ENCODE measurements at places on chromosomes 16 and 17.
A peak's percentile ranks its signal among the peaks of the same experiment; 100 is the strongest.

DNA sequence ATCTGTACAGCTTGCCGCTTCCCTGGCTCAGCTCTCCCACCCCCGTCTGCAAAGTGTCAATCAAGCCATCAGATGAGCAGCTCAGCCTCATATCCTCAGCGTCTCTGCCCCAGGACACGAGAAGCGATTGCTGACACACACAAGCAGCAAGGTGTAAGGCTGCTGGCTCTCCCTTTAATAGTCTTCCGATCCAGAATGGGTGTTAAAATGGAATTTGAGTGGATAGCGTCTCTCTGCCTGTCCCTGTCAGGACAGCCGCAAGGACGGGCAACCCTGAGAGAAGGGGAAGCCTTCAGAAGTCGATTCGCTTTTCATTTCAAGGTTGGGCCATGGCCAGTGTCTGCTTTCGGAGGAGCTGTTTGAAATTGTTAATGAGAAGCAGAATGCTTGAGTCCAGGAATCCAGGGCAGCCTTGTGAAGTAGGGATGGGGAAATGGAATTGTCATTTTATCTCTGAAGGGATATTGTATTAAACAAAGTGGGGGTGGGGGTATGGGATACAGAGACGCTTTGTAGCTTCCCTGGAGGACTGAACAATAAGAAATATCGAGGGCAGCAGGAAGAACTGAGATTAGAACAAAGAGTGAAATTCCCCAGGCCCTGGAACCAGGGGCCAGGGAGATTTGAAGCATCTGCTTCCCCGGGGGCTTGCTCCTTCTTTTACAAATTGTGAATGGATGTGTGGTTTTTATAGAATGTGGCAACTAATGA is 4.7 kb upstream of the PIPOX start:
- no peak for DNase-seq

DNA sequence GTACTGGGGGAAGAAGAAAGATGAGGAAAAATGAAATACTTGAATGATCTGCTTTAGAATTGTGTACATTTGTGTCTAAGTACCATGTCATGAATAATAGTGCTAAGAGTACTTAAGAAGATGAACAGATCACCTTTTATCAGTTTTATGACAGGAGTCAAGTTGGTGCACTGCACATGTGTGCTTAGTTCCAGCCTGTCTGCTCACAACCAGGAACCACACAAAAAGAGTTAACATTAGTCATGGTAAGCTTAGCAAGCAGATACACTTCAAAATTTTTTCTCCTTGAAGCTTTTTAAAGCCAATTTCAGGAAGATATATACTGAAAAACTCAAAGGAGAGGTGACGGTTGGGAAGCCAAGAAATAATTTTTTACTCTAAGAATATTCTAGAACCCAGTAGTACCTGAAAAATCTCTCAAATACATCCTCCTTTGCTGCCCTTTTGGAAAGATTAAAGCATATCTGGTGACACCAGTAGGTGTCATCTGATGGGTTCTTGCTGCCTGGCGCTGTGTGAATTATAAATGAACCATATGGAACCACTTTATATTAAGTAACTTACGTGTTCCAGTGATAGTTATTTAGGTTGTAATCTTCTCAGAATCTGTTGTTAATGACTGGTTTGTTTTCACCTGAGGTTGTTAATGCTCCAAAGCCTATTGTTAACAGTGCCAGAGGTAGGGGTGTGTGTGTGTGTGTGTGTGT is 93.4 kb downstream of the MSI2 start:
- no peak for DNase-seq

GRCh38 chr16:29009050-29009837 is 24.4 kb downstream of the LAT start:
- no peak for DNase-seq

DNA sequence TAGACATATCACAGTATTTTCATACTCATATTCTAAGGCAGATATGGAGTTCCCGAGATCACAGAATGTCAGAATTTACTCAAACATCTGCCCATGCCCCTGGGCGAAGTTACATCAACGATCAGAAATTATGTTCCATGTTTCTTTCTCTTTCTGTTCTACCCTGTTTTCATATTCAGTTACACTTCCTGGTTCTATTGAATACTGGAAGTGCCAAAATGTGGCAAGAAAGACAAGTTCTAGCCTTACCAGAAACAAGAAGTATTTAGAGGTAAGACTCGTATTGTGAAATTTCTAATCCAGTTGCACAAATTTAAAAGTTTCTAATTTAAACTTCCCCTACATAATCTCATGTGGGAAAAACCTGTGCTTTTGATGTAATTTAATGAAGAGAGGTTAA is 36.1 kb downstream of the KCNJ2 start:
- DNase-seq, result no peak

- DNase-seq, result no peak
Measured at GRCh38 chr16:27113341-27113841, 46.7 kb downstream of the C16orf82 start.

DNA sequence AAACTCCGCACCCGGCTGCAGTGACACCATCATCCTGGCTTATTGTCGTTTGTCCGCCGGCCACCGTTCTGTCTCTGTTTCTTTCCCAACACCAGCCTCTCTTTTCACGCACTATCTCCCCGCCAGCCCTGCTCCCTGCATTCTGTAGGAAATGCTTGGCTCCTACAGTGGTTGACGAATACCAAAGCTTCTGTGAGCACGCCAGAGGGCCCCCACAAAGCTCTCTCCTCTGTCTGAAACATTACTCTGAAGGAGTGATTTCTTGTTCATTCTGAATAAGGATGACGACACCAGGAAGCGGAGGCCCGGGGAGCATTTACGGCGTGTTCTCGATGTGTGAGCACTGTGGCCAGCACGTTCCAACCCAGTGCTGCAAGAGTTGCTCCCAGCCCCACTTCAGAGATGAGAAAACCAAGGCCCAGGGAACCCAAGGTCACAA is 58.8 kb downstream of the ADCY9 start:
- no peak for DNase-seq

DNA sequence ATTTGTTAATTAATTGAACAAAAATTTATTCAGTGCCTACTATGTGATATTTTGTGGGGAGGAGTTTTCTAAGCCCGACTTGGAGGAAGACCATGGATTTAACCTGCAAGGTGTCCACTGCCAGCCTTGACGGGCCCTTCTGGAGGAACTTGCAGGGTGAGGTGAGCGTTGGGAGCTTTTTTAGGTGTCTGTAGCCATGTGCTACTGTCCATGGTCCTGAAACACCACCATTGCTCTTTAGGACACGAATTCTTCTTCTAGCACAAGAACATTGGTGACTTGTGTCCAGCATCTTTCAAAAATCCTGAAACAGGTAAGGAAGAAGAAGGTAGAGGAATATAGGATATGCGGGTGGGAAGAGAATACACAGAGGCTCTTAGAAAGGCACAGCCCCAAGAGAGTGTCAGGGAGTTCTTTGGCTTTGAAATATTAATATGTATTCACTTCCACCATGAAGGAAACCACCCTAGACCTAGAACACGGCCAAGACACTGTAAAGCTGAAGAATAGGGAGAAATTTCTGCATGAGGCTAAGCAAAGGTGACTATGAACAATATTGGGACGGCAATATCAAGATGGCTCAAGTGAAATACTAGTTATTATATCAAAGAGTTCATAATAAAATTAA is 27.9 kb upstream of the OR4D1 start:
- DNase-seq, result no peak

GRCh38 chr17:549177-550040 is 165.2 kb downstream of the VPS53 start:
- no peak for DNase-seq

- DNase-seq, result no peak
Measured at GRCh38 chr17:48529683-48530009, 1.2 kb downstream of the HOXB1 start.

DNA sequence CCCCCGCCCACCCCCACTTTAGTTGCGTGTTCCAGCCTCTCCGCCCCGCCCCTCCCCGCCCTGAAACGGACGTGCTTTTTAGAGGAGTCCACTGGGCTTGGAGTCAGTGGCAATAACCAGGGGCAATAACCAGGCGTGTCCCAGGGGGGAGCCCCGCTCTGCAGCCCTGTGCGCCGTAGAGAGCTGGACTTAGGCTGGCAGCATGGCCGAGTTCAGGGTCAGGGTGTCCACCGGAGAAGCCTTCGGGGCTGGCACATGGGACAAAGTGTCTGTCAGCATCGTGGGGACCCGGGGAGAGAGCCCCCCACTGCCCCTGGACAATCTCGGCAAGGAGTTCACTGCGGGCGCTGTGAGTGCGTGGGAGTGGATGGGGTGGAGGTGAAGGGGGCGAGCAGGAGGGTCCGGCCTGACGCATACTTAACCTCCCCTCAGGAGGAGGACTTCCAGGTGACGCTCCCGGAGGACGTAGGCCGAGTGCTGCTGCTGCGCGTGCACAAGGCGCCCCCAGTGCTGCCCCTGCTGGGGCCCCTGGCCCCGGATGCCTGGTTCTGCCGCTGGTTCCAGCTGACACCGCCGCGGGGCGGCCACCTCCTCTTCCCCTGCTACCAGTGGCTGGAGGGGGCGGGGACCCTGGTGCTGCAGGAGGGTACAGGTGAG is at the start of gene ALOX15B:
Gene ALOX15B, plus strand, starts transcription at position 106 of the 657 bp plus-strand sequence. Its CDS starts 97 bp downstream, at position 203.
- DNase-seq, result no peak

DNA sequence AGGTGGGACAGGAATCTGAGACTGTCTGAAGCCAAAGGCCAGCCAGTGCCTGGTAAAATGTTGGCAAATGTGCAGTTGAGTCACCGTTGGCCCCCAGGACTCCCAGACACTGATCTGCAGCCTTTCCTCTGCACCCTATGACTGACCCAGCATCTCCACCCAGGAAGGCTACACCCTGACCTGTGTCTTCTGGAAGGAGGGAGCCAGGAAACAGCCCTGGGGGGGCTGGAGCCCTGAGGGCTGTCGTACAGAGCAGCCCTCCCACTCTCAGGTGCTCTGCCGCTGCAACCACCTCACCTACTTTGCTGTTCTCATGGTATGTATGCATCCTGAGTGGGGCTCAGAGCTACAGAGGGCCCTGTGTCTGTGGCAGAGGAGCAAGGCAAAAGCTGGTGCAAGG is 24.0 kb downstream of the ADGRG5 start:
- no peak for DNase-seq

DNA sequence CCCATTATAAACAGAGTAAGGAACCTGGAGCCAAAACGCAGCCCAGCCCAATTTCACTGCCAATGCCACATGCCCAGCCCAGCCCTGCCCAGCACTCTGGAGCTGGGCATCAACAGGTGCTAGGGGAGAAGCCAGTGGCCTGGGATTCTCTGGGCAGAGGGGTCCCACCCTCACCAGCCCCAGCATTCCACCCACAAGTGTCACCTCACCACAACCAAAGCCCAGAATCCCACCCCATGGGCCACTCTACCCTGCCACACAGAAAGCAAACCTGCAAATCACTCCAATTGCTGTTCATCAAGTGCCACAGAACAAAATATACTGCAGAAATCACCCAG is 102.5 kb upstream of the CDH5 start:
- DNase-seq, result no peak

- DNase-seq, result peak; percentile 53
Measured at GRCh38 chr17:56715613-56716357, 117.9 kb downstream of the C17orf67 start.

- DNase-seq, result no peak
Measured at GRCh38 chr16:88790312-88791211, 5.5 kb upstream of the PIEZO1 start.

DNA sequence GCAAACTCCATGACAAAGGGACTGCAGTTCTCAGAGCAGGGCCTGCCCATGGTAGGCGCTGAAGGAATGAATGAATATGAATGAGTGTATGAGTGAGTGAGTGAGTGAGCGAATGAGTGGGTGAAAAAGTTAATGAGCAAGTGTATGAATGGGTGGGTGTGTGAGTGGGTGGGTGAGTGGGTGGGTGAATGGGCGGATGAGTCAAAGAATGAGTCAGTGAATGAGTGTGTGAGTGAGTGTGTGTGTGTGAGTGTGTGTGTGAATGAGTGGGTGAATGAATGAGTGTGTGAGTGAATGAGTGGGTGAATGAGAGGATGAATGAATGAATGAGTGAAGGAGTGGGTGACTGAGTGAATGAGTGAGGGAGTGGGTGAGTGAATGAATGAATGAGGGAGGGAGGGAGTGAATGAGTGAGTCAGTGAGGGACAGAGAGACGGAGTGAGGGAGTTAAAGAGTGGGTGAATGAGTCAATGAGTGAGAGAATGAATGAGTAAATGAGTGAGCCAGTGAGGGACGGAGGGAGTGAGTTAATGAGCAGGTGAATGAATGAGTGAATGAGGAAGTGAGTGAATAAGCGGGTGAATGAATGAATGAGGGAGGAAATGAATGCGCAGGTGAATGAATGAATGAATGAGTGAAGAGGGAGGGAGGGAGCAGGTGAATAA is 11.1 kb upstream of the CHMP6 start:
- no peak for DNase-seq

GRCh38 chr17:41870627-41871026 is 5.4 kb upstream of the KLHL11 start:
- DNase-seq, result no peak

DNA sequence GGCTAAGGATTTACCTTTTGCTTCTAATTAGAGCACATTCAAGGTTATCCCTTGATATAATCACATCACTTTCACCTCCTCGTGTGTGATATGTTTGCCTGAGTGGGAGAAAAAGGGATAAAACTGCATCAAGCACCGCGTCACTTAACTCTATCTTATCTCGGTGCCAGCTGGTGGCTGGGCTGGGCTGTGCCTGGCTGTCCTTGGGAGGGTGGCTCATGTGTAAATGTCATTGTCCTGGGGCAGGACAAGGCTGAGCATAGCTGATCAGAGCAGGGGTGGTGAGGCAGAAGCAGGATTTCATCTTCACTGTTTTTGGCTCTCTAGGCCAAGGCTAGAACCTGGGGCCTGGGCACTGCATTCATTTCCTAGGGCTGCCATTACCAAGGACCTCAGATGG is 105.3 kb downstream of the RAP1GAP2 start:
- DNase-seq, result no peak

- no peak for DNase-seq
Measured at GRCh38 chr17:81074875-81075274, 39.9 kb downstream of the BAIAP2 start.

DNA sequence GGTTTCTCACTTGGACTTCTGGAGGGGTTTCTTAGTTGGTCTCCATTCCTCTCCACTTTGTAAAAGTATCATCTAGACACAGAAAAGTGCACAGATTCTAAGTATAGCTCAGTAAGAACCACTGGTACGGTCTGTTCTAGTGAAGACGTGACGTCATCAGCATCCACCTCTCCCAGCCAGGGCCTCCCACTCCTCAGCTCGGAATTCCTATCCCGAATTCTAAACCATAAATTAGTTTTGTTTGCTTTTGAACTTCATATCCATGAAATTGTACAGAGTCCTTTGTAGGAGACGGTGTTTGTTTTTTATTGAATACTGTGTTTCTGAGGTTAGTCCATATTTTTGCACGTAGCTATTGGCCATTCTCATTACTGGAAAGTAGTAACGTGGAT is 25.5 kb downstream of the FOXK2 start:
- DNase-seq, result no peak

DNA sequence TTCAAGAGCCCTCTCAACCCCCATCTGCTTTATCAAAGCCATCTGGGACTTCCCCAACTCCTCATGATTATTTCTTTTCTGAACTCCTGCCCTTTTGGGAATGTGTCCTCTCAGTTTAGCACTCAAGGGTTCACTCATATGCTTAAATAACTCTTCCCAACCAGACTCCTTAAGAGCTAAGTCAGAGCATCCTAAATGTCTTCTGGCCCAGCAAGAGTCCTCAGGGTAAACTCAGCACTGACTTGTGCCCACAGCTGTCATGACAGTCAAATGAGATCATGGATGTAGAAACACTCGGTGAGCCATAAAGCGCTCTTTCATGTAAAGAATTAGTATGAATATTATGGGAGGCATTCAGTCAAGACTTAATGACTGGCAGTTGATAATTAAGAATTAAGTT is 85.9 kb downstream of the TEX14 start:
- no peak for DNase-seq

Data from HS-5 (cell line).